ENCODE measurements at places on chromosomes 12 and 14.
A peak's percentile ranks its signal among the peaks of the same experiment; 100 is the strongest.

DNA sequence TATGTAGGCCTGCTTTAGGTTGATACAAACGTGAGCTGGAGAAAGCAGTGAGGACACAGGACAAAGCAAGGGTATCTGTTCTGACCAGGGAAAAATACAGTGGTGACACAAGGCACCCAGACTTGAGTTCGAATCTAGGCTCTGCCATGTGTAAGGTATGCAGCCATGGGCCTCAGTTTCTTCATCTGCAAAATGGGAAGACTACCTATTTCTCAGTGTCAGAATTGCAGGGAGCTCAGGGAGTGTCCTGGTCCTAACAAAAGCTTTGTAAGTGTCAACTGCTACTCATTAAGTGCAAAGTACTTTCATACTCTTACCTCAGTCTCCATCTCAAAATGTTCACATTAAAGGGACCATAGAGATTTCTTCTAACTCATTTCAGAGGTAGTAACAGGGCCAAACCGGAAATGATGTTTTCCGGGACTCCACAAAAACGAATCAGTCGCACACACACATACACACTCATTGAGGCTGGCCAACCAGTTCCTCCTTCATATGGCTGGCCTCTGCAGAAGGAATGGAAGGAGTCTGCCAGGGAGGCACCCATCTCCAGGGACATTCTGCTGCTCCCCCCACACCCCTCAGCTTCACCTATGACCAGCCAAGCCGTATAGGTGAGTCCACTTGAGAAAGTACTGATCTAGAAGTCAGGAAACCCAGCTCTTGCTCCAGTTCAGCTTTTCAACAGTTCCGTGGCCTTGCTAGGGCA lies 7.8 kb downstream of the CTDSP2 start:
- no peak for DNase-seq

DNA sequence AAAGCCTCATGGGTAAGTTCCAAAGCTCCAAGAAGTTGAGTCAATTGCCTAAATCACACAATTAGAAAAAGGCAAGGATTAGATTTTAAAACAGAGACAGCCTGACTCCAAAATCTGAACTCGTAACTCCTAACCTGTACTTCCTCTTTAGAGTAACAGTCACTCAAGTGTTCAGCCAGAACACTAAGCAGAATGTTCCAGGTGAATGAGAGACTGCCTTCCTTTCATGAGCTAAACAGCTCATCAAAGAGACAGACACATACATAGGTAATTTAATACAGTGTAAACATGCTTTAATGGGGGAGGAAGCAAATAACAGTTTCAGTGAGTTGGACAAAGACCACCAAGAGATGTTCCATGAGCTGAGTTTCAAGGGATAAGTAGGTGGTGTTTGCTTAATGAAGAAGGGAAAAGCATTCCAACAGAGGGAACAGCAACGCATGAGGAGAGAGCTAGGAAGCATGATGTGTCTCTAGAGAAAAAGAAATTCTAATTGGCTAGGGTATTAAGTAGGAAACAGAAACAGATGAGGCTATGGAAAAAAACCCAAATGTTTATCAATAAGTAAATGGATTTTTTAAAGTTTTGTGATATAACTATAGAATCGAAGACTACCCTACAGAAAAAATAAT lies 403.9 kb downstream of the MED13L start:
- DNase-seq = no peak

DNA sequence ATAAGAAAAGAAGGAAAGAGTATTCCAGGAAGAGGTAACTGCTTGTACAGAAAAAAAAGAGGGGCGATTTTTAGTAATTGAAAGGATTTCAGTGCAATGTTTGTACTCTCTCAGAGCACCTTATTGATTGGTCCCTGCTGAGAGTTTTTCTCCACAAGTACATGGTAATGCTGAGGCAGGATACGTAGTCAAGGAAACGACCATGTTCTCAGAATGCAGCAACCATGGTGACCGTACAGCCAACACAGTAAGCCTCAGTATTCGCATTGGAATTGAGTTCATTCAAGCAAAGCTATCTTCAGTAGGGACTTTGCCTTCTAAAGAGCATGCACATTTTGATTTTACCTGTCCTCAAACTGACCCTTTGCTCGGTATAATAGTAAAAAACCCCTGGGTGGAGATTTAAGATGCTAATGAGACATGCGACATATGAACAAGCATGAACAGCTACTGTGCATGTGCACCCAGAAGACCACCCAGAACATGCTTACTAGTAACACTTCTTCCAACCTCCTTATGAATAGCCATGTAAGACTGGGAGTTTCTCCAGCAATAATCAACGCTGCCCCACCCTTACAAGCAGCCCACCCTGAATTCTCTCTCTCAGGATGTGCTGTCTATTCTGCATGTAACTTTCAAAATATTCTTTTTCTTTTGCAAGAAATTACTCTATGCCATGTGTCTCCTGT lies 6.2 kb upstream of the SLC41A2 start:
- no peak for DNase-seq

- DNase-seq = no peak
These were observed 1.0 kb upstream of the SLC38A2 start for GRCh38 chr12:46373301-46374296.

DNA sequence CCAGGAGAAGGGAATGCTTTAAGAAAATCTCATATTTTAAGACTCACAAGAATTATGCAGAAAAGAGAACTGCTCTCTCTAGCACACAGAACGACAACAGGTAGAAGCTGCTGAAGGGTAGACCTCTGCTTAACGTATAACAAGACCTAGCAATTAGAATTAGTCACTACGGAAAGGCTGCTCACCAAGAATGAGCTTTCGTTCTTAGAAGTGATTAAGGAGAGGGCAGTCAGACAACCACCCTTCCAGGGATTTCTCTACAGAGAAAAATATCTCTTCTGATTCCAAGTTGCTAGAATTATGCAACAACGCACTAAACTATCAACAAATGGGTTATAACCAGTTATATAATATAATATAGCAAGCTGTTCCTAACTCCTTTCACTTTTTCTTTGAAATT lies 18.6 kb downstream of the LRIG3 start:
- DNase-seq = no peak

- no peak for DNase-seq
These were observed 331.2 kb downstream of the CACNA1C start for GRCh38 chr12:2384029-2384386.

DNA sequence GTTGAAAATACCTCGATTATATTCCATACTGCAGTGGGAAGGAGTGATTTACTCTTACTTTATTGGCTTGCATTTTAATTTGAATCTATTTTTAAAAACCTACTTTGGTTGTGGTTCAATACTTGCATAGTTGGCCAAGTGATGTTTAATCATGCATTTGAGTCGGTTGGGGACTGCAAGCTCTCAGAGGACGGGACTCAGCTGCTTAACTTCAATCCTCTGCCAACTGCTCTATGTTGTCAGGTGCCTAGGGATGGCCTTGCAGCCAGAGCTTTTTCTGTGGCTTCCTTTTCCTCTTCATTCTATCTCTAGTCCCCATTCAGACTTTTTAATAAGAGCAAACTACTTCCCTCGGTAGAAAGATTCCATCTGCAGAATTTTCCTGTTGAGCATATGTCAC lies 53.4 kb upstream of the KRR1 start:
- no peak for DNase-seq

DNA sequence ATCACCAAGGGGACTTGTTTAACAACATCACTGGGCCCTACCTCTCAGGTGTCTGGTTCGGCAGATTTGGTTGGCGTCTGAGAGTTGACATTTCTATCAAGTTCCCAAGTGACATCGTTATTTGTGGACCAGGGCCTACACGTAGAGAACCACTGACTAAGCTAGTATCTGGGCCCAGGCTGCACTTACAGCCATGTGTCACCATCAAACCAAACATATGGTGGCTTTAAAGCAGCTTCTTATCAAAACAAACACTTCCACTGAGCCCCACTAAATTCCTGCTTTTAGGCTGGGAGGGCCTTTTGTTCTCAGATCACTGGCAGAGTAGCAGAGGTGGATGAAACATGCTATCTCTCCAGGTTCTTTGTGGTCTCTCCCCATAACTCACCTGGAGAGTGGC lies 220.5 kb downstream of the PELI2 start:
- DNase-seq = no peak

- no peak for DNase-seq
These were observed 61.1 kb downstream of the TPH2 start for GRCh38 chr12:71999795-72000194.

DNA sequence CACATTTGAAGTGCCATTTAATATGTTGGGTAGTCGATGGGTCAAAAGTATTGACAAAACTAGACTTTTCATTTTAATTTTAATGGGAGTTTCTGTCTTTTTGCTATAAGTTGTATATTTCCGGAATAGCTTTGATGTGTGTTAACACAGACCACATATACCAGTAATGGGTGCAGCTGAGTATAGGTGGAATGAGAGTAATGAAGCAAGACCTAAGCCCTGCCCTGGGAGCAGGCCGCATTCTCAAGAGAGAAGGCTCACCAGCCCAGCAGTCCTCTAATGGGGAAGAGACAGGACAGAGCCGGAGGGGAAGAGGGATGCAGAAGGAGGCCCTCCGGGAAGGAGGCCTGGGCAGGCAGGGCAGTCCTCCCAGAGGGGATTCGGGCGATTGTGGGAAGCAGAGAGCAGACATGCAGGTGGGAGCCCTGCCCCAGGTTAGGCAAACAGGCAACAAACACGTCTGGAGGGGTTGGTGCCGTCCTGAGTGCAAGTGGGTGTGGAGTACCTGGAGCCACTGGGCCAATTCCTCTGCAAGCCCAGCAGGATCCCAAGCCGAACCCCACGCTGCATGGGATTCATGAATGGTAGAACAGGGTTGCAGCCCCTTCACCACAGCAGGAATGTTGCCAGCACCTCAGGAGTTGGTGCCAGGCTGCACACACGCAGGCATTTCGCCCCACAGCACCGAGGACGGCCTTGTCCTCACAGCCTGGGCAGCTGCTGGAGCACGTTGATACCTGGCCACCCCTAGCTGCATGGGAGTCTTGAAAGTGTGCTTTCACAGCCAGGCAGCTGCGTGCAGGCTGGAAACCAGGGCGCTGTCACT lies 7.8 kb downstream of the CKB start:
- no peak for DNase-seq

GRCh38 chr14:37246427-37246829 lies 48.7 kb downstream of the MIPOL1 start:
- DNase-seq = peak; percentile 45

GRCh38 chr12:30911207-30911606 lies 15.3 kb upstream of the TSPAN11 start:
- DNase-seq = no peak

GRCh38 chr14:34668111-34668510 lies 38.2 kb upstream of the SNX6 start:
- no peak for DNase-seq

GRCh38 chr14:68952531-68953195 lies 26.4 kb downstream of the ACTN1 start:
- DNase-seq = peak; percentile 71

DNA sequence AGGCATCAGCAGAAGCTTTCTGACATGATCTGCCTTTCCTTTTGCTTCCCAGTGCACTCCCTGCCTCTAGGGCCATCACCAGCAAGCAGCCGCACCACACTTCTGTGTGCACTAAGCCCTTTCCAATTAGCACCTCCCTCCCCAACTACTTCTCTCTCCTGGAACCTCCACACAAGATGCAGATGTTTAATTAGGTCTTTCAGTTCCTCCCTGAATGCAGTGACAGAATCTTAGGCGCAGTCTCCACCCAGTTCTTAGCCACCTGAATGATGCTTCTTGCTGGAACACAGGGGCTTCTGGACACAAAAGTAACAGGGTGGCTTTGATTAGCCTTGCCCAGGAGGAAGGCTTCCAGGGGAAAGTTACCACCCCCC lies 32.9 kb downstream of the NIN start:
- DNase-seq = no peak

DNA sequence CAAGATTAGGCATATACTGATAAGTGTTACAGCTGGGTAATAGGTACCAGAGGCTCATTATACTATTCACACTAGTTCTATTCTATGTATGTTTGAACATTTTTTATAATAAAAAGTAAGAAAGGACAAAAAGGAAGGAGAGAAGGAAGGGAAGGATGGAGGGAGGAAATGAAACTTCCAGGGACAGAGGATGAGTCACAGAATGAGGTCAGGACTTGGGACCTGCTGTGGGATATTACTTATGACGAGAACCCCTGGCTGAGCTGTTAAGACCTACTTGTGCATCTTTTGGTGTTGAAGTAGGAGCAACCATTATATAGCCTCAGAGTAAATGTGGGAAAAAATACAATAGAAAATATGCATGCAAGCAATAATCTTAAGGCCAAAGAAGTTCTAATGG lies 16.7 kb upstream of the TMEM260 start:
- no peak for DNase-seq

- DNase-seq = no peak
These were observed 18.9 kb downstream of the ADGRD1 start for GRCh38 chr12:130972586-130972950.

GRCh38 chr14:101058571-101058970 lies 155.0 kb upstream of the RTL1 start:
- DNase-seq = no peak

DNA sequence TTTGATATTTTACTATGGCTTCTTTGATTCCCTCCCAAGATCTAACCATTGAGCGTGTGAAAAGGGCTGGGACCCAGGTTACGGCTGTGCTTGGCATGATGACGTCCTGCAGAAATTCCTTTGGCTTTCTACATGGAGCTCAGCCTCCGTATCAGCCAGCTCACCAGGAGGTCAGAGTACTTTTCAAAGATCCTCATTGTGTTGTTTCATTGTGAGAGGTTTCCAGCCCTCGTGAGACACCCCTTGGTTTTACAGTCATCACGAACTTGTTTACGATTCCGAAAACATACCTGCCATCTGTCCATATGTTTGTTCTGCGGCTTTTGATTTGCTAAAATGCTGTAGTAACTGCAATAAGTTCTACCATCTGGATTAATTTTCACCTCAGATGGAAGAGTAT lies 453.1 kb downstream of the TMEM121 start:
- no peak for DNase-seq

DNA sequence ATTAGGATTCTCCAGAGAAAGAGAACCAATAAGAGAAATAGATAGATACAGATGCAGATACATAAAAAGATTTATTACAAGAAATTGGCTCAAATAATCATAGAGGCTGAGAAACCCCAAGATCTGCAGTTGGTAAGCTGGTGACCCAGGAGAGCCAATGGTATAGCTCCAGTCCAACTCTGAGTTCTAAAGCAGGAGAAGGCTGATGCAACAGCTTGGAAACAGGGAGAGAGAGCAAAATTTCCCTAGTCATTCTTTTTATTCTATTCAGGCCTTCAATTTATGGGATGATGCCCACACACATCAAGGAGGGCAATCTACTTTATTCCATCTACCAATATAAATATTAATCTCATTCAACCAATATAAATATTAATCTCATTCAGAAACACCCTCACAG lies 218.2 kb downstream of the PRKD1 start:
- peak; percentile 5 for DNase-seq

DNA sequence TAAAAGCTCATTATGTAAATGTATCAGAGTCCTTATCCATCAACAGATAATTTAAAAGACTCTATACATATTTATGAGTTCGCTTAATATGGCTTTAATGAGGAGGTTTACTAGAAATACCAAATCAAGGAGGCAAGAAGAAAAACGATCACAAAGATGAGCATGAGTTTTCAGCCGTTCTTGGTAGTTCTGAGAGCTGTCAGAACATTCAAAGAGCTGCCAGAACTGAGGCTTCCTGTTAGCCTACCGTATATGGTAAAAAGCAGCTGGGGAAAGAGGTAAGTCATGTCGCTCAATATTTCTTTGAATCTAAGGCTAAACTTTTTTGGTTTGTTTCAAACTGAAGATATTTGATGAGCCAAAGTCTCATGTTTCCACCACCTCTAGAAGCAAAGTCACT lies 115.3 kb upstream of the PLXNC1 start:
- no peak for DNase-seq

GRCh38 chr14:68305738-68306137 lies 486.2 kb downstream of the RAD51B start:
- DNase-seq = no peak

Measured in H4 (cell line).